Glomerular endothelial cell (primary cell): ENCODE measurements at places on chromosomes 16 and 17.

DNA sequence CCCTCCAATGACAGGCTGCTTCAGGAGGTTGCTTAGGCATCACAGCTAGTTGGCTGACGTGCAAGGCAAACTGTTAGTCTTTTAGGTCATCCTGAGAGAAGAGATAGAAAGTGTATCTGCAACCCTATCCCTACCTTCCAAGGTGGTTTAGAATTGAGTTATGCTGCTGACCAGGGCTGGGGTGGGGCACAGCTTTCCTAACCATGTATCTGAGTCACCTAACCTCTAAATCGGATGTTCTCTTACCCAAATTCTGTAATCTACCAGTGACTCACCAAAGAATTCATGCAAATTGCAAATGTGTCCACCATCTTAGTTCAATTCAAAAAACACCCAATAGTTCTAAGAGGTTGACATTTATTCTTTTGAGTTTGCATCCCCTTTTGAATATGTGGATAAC is 107.2 kb upstream of the DYNLRB2 start:
- no peak for DNase-seq

- DNase-seq, result peak; percentile 57
Measured at GRCh38 chr17:42518755-42519545, 17.1 kb upstream of the NAGLU start.

DNA sequence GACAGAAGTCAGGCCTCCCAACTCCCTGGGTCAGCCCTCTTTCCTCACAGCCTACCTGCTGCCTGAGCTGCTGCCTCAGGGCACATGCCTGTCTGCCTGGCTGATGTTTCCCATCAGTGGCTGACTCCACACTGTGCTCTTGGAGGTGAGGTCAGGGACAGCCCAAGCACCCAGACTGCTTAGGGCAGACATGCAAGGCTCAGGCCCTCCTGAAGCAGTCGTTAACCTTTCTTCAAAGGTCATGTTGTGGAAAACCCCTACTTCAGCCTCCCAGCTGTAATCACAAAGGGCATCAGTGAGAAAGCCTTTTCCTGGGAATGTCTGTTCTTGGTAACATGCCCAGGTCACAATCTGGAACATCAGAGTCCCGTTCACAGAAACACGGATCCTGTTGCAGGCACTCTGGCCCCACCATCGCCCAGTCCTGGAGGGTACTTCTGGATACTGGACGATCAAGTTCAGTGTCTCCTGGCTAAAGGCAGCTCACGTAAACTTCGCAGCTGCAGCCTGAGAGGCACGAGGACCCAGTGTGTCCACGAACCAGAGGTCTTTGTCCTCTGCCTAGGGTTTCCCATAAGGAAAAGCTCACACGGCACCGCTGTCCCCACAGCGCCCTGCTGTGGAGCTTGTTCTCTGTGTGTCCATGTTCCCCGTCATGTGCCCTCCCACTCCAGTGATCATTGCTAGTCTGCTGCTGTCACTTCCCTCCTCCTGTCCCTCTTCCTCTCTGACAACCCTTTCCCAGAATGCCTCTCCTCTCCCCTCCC is 54.9 kb downstream of the GNAO1 start:
- DNase-seq, result no peak

DNA sequence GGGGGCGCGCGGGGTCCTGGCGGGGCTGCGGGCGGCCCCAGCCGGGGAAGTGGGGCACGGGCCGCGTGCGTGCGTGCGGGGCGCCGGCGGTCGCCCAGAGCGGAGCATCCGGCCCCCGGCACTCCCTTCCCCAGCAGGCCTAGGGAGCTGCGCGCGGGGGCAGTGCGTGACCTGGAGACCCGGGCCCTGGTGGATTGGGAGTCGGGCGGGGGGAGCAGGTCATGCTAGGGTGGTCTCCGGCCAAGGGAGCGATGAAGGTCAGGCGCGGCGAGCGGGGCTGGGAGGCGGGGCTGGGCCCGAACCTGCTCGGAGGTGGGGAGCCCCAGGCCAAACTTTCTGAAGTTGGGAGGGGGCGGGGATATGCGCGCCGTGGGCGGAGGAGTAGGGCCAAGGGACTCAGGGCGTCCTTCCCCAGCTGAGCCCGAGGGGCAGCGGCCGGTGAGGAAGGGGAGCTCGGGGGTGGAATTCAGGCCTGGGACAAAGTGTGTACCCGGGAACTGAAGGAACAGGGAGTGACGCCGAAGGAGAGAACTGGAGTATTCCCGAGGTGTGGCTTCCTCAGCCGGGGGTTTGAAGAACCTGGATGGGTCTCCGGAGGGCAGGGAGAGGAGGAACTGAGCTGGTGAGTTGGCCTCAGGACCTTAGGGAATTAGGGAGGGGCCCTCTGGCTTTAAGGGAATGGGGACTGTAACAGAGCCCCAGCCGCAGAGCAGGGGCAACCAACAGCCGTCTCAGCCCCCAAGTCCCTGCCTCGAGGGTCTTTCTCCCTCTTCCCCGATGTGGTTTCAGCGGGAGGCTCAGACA is 589 bp downstream of the XYLT2 start:
- no peak for DNase-seq

- DNase-seq, result no peak
Measured at GRCh38 chr16:49674351-49674851, 181.5 kb downstream of the ZNF423 start.

DNA sequence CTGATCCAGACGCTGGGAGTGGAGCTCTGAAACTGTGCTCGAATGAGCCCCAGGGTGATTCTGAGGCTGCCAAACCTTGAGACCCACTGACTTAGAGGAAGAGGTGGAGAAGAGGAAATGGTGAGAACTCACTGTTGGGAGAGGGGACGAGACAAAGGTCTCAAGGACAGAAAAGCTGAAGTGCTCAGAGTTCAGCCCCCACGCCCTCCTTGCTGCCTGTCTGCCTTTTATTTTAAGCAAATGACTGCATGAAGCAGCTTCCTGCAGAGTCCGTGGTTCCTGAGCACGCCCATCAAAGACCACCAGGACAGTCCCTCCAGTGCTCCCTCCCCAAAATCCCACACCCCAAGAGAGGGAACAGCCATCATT is 20.4 kb downstream of the COTL1 start:
- DNase-seq, result no peak

DNA sequence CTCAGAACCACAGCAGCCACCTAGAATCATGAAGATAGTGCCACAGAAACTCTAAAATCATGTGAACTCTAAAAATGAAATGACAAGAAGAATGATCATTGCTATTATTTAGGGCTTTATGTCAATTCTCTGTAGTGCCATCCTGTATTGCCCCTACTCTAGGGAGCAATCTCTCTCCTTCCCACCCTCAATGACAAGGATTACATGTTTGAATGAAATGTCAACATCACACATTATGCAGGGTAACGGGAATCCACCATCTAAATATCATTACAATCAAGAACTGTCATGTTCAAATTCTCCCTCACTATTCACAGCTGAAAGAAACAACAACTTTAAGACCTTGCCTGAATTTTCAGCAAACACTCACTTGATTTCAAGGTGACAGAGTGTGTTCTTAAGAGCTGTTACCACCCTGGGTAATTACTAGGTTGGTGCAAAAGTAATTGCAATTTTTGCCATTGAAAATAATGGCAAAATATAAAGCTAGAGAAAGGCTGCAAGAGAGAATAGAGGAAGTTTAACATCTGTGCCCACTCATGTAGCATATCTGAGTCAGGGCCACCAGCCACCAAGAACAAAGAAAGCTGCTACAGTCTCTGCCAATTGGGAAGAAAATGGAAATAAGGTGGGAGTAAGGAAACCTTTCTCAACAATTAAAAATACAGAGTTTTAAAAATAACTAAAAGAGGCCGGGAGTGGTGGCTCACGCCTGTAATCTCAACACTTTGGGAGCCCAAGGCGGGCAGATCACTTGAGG is 112.8 kb upstream of the PSMD7 start:
- no peak for DNase-seq

- DNase-seq, result no peak
Measured at GRCh38 chr17:65509032-65509431, 52.4 kb downstream of the AXIN2 start.

DNA sequence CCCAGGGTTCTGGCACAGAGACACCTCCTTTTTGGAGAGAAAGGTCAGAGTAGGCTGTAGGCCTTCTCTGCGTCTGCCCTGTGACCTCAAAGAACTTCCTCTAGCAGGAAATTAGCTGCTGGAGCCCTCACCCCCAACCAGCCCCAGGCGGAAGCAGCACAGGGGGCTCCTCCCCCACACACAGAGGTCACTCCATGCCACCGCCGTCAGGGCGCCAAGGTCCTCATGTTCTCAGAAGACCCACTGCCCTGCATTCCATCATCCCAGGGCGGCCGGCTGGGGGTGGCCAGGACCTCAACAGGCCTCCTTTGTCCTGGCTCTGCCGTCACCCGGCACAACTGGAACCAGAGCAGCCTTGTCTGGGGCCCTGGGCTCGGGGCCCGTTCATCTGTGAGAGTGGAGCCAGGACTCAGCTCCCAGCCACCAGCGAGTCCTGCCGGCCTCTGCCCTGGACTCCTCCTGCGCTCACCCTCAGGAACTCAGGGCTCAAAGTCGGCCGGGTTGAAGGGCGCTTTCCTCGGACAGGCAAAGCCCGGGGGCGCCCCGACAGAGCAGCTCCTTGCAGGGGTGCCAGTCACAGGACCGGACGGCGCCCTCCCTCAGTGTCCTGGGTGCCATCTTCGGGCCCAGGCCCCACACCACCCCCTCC is 1.2 kb downstream of the TMC6 start:
- no peak for DNase-seq

- no peak for DNase-seq
Measured at GRCh38 chr17:38451030-38451839, 23.0 kb downstream of the ARHGAP23 start.

DNA sequence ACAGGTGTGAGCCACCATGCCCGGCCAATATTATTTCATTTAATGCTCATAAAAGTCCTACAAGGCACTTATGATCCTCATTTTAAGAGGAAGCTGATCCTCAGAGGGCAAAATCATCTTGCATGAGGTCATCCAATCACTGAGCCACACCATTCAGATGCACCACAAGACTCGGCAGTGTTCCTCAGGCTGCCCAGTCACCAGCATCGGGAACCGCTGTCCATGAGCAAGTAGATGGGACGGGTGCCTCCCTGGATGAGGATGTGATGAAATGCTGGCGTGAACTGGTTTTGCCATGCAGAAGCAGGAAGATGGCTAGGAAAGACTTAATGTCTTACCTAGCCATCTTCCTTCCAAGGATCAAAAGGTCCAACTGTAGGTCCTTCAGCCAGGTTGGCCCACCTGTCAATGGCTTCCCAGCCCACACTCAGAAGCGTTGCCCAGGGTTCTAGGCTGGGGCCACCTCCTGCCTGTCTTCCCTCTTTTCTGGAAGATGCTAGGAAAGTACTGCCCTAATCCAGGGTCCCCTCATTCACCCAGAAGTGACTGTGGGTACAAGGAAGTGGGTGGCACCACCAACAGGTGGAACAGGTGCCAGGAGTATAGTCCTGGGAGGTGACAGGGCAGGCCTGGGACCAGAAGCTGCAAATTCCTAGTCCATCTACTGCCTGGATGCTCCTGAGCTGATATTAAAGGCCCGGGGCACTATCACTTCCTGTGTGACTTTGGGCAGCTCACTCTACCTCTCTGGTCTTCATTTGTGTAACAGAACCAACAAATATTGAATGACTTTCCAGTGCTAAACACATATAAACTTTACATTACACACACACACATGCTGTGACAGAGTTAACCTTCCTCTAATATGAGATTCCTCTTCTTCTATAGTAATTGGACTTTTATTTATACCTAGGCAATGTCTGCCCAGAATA is 32.2 kb upstream of the CRYBA1 start:
- no peak for DNase-seq

DNA sequence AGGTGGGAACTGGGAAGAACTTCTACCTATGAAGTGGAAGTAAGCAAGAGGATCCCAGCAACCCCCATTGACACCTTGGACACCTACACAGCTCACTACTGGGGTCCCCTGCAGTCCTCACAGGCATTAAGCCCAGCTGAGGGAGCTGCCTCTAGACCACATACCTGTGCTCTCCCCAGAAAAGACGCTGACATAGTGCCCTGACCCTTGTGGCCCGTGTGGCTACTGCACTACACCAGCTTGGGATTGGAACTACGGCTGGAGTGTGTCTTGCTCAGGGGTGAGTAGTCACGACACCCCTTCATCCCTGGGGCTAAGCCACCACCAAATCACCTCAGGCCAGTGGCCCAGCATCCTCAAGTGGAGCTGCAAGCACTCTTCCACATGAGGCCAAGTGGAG is 54.2 kb upstream of the NSRP1 start:
- DNase-seq, result no peak

DNA sequence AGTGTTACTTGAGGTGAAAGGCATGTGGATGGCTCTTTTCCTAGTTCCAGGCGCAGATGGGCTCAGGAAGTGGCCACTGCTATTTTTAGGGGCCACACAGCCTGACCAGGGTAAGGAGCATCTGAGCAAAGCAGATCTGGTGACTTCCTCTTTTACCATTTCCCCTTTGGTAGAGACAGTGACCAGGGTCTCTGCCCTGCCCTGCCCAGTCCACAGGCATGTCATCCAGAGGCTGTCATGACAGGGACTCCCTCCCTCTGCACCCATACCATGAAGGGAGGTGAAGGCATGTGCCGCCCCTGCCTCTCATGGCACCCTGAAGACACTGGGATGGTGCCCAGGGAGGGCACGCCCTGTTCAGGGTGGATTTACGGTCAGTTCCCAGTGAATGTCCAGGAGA is 2.2 kb downstream of the PLA2G15 start:
- DNase-seq, result no peak

GRCh38 chr17:33493566-33493965 is 200.5 kb upstream of the ASIC2 start:
- no peak for DNase-seq

GRCh38 chr17:77654296-77654695 is 304.2 kb upstream of the TNRC6C start:
- no peak for DNase-seq

- DNase-seq, result no peak
Measured at GRCh38 chr17:21212826-21213637, 929 bp downstream of the TMEM11 start.

DNA sequence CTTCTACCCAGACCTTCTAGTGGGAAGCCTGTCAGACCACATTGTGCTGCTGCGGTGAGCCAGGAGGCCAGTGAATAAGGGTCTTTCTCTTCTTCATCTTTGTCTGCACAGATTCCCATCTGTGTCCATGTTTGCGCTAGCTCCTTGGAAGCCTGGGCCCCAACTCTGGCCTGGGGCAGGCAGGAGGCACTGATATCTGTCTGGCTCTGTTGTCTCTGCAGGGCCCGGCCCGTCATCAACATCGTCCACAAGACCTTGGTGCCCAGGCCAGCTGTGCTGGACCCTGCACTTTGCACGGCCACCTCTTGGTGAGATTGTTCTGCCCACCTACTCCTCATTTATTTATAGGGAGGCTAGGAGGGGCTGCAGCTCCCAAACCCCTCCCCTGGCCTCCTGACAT is 18.3 kb downstream of the ITGA3 start:
- no peak for DNase-seq

DNA sequence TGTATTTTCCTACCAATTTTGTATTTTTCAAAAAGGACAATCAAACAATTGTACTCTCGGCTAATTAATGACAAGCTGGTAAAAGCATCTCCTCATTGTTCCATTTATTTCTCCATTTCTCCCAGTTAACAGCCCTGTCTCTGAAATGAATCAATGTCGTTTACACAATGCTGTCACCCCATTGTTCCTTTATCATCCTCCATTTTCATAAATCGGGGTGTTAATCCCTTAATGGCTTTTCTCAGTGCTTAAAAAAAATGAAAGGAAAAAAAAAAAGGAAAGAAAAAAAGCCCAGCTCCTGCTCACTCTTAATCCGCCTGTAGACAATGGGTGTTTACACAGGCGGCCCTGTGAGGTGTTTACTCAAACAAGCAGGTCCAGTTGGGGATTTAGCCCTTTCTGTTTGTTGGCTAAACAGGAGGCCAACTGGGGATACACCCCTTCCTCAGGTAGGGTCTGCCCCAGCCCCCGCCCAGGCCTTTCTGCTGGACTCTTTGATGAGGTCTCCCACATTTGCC is 86.8 kb upstream of the SALL1 start:
- no peak for DNase-seq

GRCh38 chr17:17503566-17504130 is 7.5 kb upstream of the RASD1 start:
- no peak for DNase-seq
